ENCODE measurements at places on chromosomes 2 and 18. TPM values are rescaled to one million over a fixed set of nuclear protein-coding genes. Genes with fewer than 3 reads are reported as not detected.

- H3K4me1 ChIP-seq, result no peaks in the 10 kb centered on the region
- no peak overlapping the region for H3K4me3 ChIP-seq
- H3K36me3 ChIP-seq, result no peaks in the 10 kb centered on the region
- H3K27me3 ChIP-seq, result no peaks in the 10 kb centered on the region
Observed at GRCh38 chr2:138035608-138036217, 71.4 kb downstream of the HNMT start.

DNA sequence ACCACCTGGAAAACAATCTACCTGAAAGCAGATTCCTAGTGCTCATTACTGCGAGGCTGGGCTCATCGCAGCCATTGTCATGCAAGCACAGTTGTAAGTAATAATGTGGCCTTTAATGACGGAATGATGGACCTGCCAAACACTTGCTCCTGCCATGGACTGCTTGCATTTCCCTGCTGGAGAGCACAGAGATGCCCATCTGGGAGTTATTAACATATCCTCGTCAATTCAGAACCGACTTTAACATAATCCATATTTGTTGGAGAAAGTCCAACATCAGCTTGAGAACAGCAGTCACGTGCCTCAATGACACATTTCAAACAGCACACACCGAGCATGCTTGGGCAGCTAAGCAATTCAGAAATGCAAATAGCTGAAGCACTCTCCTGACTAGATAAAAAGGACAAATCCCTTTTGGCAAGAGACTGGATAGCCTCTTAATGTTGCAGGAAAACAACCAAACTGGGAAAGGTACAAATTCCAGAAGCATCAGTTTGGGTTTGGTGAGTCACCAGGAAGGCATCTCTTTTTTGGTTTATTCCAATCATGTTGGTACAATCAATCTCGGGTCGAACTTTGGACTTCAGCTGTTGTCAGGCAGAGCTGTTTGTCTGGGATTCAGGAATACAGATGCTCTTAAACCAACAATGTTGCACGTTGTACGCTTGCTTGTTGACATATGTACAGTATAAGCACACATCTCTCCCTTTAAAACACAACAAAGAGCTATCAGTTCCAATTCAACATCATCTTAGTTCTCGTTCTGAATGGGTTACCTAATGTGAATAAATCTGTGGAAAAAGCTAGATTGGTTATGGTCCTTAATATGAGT is 395.8 kb downstream of the LNPK start:
- H3K36me3 ChIP-seq, result no peaks in the 10 kb centered on the region
- H3K27me3 ChIP-seq, result no peaks in the 10 kb centered on the region
- no peak overlapping the region for H3K4me3 ChIP-seq
- DNase-seq, result no peak

DNA sequence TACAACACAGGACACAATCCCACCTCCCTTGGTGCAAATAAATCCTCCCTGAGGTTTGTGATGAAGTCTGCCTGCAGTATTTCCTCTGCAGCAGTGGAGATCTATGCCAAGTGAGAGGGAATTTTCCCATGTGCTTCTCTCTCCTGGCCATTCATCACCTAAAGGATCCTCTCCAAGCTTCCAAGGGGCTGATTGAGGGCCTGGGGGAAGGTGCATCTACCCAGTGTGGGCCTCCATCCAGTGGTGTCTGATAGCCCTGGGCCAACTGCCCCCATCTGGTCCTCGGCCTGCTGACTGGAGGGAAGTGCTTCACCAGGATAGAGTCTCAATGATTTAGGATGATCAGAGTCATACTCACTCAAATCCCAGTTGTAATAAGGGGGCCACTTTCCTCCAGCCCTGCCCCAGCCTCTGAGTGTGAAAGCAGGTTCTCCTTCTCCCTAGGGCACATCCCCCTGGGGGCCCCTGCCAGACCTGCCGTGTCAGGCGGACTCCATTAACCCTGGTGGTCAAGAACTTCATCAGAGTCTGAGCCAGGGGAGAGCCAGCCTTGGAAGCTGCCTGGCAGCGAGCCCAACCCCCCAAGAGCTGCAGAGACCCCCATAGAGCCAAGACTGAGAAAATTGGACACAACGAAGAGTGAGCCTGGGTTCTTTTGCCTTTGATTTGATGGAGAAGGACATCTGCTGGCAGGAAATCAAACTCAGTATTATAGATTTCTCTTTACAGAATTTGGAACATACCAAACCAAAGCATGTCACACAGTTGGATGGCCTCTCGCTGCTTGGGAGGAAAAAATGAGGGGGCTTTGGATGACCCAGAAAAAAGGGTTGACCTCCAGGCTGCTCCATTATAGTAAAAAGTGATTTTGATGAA is 509.6 kb downstream of the CMPK2 start:
- no peak overlapping the region for H3K27ac ChIP-seq
- no peaks in the 10 kb centered on the region for H3K4me1 ChIP-seq
- no peaks in the 10 kb centered on the region for H3K27me3 ChIP-seq
- no peak overlapping the region for H3K4me3 ChIP-seq
- H3K36me3 ChIP-seq, result no peaks in the 10 kb centered on the region

GRCh38 chr2:102544182-102544581 is 71.2 kb downstream of the SLC9A4 start:
- no peaks in the 10 kb centered on the region for H3K4me1 ChIP-seq
- H3K4me3 ChIP-seq, result no peak overlapping the region
- no peak for DNase-seq
- no peak overlapping the region for H3K27ac ChIP-seq
- no peaks in the 10 kb centered on the region for H3K27me3 ChIP-seq

ANKRD30BL gene
- not detected for total RNA-seq
